ENCODE measurements at places on chromosomes 4 and X.

DNA sequence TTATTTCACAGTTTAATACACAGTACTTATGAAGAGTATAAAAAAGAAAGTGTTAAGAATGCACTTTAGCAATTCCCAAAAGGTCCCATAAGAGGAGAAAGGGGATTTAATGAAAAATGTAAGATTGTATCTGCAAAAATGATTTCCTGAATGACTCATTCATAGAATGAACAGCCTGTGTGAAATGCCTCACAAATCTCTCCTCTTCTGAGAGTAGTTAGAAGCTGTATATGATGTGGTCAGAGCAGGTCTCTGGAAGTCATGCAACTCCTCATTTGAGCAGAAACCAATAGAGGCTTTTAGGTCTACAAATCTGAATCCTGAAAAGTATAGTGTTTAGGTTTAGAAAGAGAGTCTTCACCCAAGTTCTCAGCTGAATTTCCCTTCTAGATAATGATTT, 381.3 kb upstream of the INTU start:
- DNase-seq = peak; percentile 56

DNA sequence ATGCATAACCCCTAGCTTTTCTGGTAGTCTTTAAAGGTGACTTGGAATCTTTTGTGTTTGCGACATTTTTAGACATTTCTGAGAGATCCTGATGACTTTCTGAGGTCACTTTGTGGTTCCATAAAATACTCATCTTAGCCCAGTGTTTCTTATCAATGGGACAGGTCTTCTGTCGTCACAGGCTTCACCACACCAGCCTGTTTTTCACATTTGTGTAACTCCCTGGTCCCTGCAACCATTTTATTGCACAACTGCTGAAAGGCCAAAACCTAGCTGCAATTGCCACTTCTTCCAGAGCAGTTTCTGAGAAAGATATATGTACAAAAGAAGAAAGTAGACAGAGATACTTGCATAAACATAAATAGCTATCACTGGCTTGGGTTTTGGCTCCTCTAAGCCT, 120.9 kb downstream of the IL15 start:
- DNase-seq = peak; percentile 17

DNA sequence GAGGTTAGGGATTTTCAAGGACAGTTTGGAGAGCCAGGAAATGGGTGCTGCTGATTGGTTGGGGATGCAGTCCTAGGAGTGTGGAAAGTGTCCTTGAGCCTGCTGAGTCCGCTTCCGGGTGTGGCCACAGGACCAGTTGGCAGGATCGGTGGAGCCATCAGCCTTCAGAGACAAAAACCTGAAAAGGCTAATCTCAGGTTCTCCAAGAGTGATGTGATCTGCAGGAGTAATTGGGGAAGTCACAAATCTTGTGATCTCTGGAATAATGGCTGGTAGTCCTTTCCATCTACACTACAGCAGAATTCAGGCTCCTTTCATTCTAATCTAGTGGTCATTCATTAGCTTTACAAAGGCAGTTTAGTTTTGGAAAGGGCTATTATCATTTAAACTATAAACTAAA, 55.9 kb upstream of the BMP2K start:
- no peak for DNase-seq

DNA sequence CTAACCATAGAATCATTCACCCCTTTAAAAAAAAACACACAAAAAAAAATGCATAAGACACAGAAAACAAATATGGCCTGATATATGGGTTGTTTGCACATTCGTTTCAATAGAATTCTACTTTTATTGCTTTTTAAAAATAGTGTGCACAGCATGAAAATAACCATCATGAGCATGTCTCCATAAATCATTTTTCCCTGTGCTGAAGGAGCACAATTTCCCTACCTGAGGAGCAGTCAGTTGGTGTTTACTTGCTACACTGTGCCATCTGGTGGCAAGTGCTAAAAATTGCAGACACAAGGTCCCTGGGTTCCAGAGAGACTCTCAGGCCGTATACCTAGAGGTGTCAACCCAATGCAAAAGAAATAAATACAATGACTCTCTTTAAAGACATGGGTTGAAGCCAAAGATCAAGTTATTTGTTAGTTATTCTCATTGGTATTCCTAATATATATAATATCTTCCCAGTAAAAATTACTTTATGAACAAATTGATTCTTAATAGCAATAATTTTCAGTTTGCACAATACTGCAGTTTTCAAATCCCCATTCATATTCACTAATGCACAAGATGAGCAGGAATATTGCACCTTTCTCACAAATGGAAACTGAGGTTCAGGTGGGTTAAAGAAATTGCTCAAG, 551.4 kb downstream of the IQCM start:
- DNase-seq = peak; percentile 60

DNA sequence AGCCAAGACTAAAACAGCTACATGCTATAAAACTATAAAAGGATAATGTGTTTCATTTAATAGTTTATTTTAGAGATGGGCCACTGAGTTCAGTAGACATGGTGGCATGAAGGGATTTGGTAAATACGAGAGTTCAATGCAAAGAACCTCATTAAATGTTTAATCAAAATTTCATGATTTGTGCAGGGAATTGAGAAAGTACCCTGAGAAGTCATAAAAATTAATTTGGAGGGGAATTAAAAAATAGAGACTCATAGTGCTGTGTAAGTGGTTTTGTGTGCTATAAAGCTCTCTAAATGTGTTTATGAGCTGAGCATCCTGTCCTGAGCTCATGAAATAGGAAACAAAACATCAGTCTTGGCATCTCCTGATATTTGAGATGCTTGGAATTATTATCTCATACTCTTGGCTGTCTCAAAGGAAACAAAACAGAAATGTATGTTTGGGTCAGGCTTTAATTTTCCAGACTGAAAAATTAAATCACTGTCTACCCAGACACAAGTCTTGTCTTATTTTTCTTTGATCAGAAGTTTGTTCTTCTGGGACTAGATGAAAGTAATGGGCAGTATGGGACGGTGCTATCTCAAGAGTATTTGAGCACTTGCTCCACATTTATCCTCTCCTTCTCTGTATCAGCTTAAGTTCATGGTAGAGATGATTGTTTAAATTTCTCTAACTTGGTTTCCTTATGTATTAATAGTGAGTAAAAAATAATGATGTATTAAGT, 38.0 kb upstream of the EMCN start:
- peak; percentile 2 for DNase-seq

DNA sequence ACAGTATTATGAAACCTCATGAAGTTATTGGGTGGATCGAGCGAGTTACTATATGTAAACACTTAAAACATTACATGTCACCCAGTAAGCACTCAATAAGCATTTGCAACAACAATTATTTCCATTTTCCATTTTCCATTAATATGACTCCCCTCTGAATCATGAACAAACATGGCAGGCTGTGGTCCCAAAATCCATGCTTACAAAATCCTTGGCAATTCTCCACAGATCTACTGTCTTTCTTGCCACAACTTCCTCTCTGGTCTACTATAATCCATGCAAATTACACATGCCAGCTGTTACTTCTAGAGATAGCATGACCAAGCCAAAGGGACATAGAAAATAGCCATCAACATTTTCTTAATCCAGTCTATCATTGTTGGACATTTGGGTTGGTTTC, 22.0 kb downstream of the ASB11 start:
- no peak for DNase-seq

DNA sequence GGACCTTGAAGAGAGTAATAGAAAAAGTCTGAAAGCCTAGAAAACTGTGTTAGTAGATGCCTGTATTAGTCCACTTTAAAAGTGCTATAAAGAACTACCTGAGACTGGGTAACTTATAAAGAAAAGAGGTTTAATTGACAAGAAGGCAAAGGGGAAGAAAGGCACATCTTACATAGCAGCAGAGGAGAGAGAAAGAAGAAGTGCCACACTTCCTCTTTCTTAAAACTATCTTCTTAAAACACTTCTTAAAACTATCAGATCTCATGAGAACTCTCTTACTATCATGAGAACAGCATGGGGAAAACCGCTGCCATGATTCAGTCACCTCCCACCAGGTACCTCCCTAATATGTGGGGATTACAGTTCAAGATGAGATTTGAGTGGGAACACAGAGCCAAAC, 18.8 kb upstream of the COL25A1 start:
- no peak for DNase-seq

DNA sequence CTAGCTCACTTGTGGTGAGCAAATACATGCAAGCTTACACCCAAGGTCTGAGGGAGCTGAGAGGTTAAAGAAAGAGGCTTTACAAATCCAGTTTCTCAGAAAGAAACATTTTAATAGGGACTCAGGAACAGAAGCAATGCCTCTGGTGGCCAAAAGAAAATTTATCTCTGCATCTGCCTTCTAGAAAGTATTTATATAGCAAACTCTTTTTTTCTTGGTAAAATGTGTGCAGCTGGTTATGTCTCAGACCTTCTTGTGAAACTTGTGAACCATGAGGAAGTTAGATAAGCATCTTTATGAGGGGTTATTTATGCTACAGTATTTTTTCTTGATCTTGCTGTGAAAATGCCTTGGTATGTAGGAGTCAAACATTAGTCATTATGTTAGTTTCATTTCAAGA, 48.5 kb upstream of the CYSLTR1 start:
- no peak for DNase-seq

GRCh38 chrX:107135049-107135964, 16.7 kb upstream of the RBM41 start:
- DNase-seq = peak; percentile 77

DNA sequence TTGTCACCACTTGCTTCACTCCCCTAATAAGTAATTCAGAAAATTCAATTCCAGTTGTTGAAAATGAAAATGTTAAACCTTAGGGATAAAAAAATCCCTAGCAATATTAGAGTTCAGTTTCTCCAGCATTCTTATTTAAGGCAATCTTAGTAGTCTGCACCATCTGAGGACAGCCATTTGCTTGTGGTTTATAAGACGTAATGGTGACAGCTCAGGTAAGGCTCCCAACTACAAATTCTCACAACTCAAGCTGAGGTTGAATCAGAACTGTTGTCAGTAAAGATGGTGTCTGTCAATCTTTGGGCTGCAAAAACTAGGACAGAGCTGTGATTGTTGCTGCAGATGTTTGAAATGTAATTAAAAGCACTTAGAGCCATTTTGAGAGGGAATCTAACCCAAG, 16.3 kb upstream of the ADGRA3 start:
- DNase-seq = no peak

GRCh38 chrX:9231491-9231890, 197.6 kb upstream of the FAM9B start:
- peak; percentile 27 for DNase-seq

GRCh38 chr4:94762326-94762725, 4.6 kb downstream of the BMPR1B start:
- no peak for DNase-seq

DNA sequence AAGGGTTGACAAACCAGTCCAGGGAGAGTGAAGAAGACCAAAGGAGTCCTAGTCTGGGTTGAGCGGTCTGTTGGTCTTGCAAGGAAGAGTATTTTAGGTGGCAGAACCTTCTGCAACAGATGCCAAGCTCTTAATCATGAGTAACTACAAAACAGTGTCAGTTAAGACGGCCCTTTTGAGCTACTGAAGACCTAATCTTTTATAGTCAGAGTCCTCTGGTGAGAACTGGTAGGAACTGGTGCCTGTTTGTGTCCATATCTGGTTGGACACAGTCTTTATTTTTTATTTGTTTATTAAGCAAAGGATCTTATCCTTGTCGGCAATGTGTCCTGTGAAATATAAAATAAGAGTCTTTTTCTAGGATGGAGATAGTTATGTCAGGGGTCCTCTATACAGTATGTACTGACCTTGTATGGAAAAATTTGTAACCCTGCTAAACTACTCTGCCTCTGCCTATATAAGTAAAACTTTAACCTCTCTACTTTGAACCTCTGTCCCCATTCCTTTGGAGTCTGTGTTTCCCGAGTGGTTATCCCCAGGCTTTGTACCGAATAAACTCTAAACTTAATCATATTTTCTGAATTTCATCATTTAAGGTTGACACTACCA, 47.1 kb downstream of the FAM13A start:
- no peak for DNase-seq

GRCh38 chr4:139256349-139256748, 23.7 kb downstream of the MGARP start:
- peak; percentile 40 for DNase-seq

GRCh38 chr4:180909279-180909678, 1333.9 kb upstream of the TENM3 start:
- no peak for DNase-seq

- DNase-seq = no peak
Measured at GRCh38 chr4:10140866-10141759, 24.5 kb upstream of the WDR1 start.

GRCh38 chrX:15143825-15144121, 126.1 kb downstream of the ASB9 start:
- DNase-seq = no peak

GRCh38 chrX:18676470-18676869, 4.6 kb upstream of the RS1 start:
- DNase-seq = no peak

DNA sequence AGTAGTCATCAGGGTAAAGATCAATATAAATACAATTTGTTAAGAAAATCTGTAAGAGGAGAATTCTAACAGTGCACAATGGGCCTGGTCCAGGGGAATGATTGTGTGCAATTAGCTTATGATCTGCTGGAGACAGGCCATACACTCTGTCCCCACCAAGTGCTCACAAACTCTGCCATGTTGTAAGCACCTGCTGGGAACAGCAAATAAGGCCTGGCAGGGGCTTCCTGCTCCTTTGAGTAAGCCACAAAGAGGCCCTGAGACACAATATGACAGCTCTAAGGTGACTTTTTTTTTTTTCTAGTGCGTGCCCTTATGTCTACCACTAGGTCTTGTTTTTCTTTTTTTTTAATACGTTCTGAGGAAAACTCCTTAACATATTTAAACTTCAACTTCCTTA, 866.3 kb upstream of the PCDH7 start:
- DNase-seq = no peak

GRCh38 chr4:183905081-183905592, at the start of gene STOX2:
Gene STOX2, plus strand, starts transcription at chr4:183905307. Its CDS starts 1,484 bp downstream, at chr4:183906791.
- DNase-seq = peak; percentile 16

DNA sequence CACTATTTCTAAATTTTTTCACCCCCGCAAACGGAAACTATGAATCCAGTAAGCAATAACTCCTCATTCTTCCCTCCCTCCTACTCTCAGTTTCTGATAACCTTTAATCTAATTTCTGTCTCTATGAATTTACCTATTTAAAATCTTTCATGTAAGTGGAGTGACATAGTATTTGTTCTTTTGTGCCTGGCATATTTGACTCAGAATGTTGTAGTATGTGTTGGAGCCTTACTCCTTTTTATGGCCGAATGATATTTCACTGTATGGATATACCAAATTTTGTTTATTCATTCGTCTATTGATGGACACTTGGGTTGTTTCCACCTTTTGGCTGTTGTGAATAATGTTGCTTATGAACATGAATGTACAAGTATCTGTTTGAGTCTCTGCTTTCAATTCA, 61.1 kb upstream of the C1GALT1C1 start:
- DNase-seq = no peak

DNA sequence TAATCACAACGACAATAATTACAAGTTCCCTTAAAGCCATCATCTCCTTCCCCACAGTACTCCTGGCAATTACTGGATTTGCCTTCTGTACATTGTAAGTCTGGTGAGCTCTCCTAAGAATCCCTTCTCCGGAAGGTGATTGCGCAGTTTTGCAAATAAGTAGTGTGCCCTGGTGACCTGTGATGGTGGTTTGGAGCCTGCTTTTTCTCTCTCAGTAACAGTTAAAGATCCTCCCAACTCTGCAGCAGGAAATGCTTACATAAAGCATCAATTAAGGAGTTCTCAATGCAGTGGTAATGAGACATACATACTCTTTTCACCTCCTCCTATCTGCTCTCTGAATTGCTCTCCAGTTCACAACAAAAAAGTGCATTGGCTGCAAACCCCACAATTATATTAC, 159.7 kb downstream of the SH2D1A start:
- no peak for DNase-seq

GRCh38 chrX:100120956-100121355, 289.1 kb downstream of the PCDH19 start:
- no peak for DNase-seq

GRCh38 chr4:38132843-38133662, 172.9 kb downstream of the PTTG2 start:
- no peak for DNase-seq

All from iris pigment epithelial cell (primary cell).